ENCODE measurements at places on chromosomes 13 and 19. TPM values are rescaled to one million over a fixed set of nuclear protein-coding genes. Genes with fewer than 3 reads are reported as not detected.

GRCh38 chr13:111661052-111661451 is 340.6 kb downstream of the TEX29 start:
- DNase-seq: no peak
- H3K27ac ChIP-seq: no peak overlapping the region
- H3K36me3 ChIP-seq: no peaks in the 10 kb centered on the region
- no peaks in the 10 kb centered on the region for H3K27me3 ChIP-seq

DNA sequence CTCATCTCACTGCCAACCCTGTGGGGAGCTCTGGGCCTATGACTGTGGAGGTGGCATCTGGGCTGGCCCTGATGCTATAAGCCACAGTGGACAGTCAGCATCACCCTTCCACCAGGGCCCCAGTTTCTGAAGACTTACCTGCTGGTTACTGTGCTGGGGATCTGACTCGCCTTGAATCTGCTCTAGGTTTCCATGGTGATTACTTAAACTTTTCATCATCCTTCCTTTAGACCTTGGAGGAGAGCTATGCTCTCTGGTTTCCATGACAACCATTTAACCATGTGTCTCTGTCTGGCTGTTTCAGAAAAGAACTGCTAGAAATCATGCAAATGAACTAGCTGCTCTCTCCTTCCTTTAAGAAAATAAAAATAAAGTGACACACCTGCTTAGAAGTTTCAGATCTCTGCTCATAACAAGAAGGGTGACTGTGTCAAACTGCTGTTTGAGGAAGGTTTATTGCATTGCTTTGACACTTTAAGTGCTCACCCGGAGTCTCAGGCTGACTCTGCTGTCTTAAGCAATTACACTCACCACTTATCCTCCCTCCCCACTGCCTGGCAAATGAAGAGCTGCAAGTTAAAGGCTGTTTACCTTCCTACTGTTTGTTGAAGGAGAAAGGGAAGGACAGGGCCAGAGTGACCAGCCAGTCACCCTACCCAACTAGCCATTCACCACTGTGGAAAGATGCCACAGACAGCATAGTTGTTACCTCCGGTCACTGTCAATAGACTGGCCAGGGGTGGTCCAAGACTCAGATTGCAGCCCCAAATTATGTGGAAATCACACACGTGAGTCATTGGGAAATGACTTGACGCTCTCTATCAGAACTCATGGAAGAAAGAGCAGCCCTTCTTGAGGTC is 87.6 kb downstream of the HSPH1 start:
- H3K36me3 ChIP-seq: no peaks in the 10 kb centered on the region
- H3K27ac ChIP-seq: no peak overlapping the region
- H3K4me3 ChIP-seq: no peak overlapping the region
- H3K27me3 ChIP-seq: peaks cover 4% of the 10 kb centered on the region
- no peak for DNase-seq
- no peaks in the 10 kb centered on the region for H3K4me1 ChIP-seq

DNA sequence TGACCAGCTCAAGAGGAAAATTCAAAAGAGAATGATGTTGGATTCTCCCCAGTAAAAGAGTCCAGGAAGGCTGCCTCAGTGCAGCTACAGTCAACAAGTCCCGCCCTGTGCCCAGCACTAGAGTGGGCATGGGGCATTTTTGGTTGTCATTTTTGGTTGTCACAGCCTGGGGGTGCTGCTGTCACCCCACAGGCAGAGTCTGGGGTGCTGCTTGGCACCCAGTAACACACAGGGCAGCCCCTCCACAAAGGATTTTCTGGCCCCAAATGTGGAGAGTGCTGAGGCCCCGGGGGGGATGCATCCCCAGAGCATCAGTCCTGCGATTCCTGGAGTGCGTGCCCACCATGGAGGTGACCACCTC is 28.2 kb upstream of the TMEM255B start:
- H3K27me3 ChIP-seq: peaks cover 2% of the 10 kb centered on the region
- H3K36me3 ChIP-seq: no peaks in the 10 kb centered on the region

DNA sequence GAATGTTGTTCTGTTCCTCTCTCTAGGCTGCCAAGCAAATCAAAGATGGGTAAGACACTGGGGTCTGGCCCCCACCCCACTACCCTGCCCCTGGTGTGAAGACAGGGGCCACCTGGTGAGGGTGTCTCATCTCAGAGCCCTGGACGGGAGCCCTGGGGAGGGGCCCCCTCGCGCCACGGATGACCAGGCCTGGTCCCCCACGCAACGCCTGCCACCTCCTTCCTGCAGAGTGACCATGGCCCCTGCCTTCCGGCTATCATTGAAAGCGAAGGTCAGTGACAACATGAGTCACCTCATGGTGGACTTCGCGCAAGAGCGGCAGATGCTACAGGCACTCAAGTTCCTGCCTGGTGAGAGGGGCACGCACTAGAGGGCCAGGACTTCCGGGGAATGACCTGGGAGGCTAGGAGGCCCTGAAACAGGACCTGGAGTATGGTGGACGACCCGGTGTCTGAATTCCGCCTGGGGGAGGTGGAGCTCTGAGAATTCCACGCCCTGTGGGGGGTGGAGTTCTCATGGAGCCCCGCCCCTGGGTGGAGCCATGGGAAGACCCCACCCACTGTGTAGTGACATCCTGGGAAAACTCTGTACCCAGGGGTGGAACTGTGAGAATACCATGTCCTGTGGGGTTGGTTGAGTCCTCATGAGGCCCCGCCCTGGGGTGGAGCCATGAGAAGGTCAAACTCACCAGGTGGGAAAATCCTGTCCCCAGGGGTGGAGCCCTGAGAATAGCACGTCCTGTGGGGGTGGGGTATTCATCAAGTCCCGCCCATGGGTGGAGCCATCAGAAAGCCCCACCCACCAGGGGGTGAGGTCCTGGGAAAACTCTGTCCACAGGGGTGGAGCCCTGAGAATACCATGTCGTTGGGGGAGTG is 6.1 kb downstream of the FSD1 start:
- no peaks in the 10 kb centered on the region for H3K36me3 ChIP-seq
- H3K27ac ChIP-seq: no peak overlapping the region
- no peak for DNase-seq
- H3K4me1 ChIP-seq: no peaks in the 10 kb centered on the region
- no peaks in the 10 kb centered on the region for H3K27me3 ChIP-seq

DNA sequence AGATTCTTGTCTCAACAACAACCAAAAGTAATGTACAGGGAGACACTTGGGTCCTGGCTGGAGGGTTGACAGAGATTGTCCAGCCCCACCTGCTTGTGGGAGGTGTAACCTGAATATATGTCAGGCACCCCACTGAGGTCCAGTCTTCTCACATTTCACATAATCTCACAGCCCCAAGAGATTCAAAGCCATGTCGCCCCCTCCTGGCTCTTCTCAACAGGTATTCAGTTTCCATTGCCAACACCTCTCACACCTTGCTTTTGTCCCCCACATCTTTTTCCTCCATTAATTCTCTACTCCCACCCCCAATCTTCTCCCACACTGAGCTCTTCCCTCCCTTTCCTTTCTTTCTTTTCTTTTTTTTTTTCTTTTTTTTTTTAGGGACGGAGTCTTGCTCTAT is 11.2 kb downstream of the UNC13A start:
- H3K27ac ChIP-seq: no peak overlapping the region
- peaks cover 5% of the 10 kb centered on the region for H3K4me1 ChIP-seq
- H3K4me3 ChIP-seq: no peak overlapping the region
- H3K27me3 ChIP-seq: peaks cover 10% of the 10 kb centered on the region
- H3K36me3 ChIP-seq: no peaks in the 10 kb centered on the region

DNA sequence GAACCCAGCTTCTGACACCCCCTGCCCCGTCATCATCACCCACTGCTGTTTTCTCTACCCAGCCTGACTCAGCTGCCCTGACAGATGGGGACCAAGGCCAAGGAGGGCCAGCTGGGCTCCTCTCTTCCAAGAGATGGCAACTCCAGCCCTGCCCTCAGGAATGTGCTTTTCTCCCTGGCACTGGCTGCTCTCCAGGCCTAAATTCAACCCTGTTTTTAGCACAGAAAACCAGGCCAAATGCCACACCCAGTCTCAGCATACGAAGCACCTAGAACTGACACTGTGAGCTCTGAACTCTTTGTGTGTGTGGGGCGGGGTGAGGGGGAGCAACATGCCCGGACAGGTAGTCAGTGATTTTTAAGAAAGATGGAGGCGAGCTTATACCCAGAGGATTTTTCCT is 23.4 kb upstream of the IGFL1 start:
- no peak overlapping the region for H3K27ac ChIP-seq
- H3K4me3 ChIP-seq: no peak overlapping the region
- DNase-seq: peak; percentile 31
- peaks cover 10% of the 10 kb centered on the region for H3K4me1 ChIP-seq
- no peaks in the 10 kb centered on the region for H3K36me3 ChIP-seq
- H3K27me3 ChIP-seq: no peaks in the 10 kb centered on the region

- no peak overlapping the region for H3K4me3 ChIP-seq
- DNase-seq: no peak
- H3K27ac ChIP-seq: no peak overlapping the region
- no peaks in the 10 kb centered on the region for H3K4me1 ChIP-seq
- no peaks in the 10 kb centered on the region for H3K27me3 ChIP-seq
- H3K36me3 ChIP-seq: no peaks in the 10 kb centered on the region
Observed at GRCh38 chr13:83332751-83333150, 549.5 kb downstream of the SLITRK1 start.

DNA sequence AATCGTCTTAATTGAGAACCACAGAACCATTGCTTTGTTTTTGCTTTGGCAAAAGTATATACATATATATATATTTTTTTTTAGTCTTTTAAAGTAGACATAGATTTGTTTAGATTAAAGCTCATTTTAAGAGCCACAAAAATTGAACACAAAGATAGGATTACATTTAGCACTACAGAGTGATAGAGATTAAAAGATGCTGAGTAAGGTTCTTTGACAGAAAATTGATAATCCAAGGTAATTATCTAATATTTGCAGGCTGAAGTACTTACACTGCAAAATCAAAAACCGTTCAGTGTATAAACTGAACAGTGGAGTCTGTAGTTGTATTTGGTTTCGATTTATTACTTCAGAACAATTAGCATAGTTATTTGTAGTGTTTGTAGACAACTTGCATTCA is 24.5 kb upstream of the ZNF98 start:
- no peaks in the 10 kb centered on the region for H3K36me3 ChIP-seq
- no peaks in the 10 kb centered on the region for H3K27me3 ChIP-seq
- no peak overlapping the region for H3K4me3 ChIP-seq
- H3K27ac ChIP-seq: no peak overlapping the region
- H3K4me1 ChIP-seq: no peaks in the 10 kb centered on the region

DNA sequence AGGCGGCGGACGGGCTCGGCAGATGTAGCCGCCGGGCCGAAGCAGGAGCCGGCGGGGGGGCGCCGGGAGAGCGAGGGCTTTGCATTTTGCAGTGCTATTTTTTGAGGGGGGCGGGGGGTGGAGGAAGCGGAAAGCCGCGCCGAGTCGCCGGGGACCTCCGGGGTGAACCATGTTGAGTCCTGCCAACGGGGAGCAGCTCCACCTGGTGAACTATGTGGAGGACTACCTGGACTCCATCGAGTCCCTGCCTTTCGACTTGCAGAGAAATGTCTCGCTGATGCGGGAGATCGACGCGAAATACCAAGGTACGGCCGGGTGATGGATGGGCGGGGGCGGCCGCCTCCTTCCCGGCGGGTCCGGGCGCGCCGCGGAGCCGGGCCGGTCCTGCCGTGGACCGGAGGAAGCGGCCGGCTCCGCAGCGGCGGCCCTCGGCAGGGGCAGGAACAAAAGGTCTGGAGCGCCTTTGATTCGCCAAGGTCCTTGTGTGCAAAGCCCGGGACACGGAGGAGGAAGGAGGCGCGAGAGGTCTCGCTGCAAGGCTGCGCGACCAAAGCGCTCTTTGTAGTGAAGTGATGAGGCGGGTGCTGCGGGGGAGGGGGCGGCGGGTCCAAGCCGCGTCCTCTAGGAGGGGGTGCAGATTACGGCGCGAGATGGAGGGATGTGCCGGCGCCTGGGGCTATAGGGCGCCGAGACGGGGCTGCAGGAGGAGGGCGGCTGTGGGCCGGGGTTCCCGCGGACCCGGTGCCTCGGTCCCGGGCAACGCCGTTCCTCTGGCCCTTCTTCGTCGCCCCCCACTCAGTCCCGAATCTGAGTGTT is 689 bp downstream of the ING1 start:
- peaks cover 2% of the 10 kb centered on the region for H3K36me3 ChIP-seq
- DNase-seq: peak; percentile 54
- peak overlapping the region; percentile 90 for H3K4me3 ChIP-seq

DNA sequence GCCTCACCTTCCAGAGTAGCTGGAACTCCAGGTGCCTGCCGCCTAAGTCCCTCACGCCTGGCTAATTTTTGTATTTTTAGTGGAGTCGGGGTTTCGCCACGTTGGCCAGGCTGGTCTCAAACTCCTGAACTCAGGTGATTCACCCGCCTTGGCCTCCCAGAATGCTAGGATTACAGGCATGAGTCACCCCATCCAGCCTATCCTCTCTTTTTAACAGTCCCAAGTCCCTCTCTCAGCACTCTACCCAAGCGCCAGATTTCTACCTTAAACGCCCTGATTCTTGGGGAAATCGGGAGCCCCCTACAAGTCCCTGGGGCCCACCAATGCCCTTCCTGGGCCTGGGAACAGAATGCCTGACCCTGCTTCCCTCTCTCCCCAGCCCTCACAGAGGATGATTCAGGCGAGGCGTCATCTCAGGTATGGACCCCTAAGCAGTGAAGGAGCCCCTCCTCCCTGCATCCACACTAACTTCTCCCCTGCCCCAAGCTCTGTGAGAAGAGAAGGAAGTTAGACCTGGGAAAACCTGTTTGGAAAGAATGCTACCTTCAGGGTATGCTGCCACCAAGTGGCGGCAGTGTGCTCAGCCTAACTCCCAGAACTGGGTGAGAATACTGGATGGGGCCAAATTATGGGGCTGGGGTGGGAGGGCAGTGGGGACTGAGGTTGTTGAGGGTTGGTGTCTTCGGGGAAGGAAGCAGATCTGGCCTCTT is 20.8 kb upstream of the EBI3 start:
- no peak for DNase-seq
- no peak overlapping the region for H3K27ac ChIP-seq
- peaks cover 11% of the 10 kb centered on the region for H3K27me3 ChIP-seq

DNA sequence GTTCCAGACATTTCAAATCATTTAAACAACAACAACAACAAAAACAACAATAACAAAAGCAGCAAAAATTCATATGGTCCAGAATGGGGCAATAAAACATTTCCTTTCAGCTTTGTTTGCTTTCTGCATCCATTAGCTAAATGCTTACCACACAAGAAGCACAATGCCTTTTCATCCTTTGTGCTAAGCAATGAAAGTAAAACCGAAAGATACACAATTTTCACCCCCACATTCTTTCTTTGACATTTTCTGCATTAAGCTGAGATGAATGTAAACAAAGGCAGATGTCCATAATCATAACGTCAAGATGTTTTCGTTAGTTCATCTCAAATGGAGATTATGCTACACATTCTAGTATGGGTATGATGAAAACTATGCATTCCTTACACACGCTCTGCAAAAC is 568.5 kb downstream of the SLITRK6 start:
- DNase-seq: no peak
- no peaks in the 10 kb centered on the region for H3K27me3 ChIP-seq
- H3K27ac ChIP-seq: no peak overlapping the region

GRCh38 chr19:43625918-43626579 is 6.6 kb upstream of the ZNF428 start:
- no peaks in the 10 kb centered on the region for H3K27me3 ChIP-seq
- no peaks in the 10 kb centered on the region for H3K36me3 ChIP-seq
- no peak overlapping the region for H3K4me3 ChIP-seq
- no peak overlapping the region for H3K27ac ChIP-seq

GRCh38 chr13:48680756-48681392 is 27.1 kb downstream of the CYSLTR2 start:
- no peak overlapping the region for H3K4me3 ChIP-seq
- no peak for DNase-seq
- no peaks in the 10 kb centered on the region for H3K4me1 ChIP-seq
- no peaks in the 10 kb centered on the region for H3K36me3 ChIP-seq

The CGB3 gene
- total RNA-seq: not detected

The ZNF490 gene
- total RNA-seq: 2.9 TPM

The ARL11 gene
- 0.71 TPM for total RNA-seq

The LRRC63 gene
- not detected for total RNA-seq
